ENCODE measurements at places on chromosomes 4 and X.

DNA sequence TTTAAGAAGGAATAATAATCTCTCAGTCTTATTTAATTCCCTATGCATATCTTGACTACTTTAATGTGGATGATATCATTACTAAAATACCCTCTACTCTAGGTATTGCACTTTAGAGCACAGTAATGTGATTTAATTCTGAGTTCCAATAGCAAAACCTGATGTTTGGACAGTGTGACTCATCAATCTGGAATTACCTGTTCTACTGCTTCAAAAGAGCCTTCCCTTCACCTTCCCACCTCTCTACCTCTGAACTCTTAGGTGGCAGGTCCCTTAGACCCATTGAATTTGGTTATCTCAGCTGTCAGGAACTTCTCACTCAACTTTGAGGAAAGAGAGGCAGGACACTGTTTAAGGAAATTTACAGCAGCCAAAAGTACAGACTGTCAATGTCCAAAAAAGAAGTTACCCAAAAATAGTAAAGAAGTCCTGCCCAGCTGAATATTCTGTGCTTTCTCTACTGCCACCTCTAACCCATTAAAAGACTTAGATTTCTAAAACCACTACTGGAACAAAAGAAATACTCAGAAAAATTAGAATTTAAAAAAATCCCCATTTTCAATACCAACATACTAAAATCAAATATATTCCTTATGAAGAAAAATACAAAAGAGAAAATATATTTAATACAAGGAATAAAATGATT is 123.1 kb upstream of the GPM6A start:
- no peak for DNase-seq

GRCh38 chr4:95984081-95984480 is 144.2 kb downstream of the PDHA2 start:
- no peak for DNase-seq

DNA sequence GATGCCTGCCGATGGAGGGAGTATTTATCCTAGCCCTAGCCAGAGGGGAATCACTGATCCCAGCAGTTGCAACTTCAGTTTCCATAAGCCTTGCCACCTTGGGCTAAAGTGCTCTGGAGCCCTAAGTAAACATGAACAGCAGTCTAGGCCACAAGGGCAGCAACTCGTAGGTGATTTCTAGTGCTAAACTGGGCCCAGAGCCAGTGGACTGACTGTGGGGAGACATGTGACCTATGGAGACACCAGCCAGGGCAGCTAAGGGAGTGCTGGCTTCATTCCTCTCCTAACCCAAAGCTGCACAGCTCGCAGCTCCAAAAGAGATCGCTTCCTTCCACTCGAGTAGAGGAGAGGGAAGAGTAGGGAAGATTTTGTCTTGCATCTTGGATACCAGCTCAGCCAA is 120.8 kb upstream of the MAGEA10 start:
- no peak for DNase-seq

DNA sequence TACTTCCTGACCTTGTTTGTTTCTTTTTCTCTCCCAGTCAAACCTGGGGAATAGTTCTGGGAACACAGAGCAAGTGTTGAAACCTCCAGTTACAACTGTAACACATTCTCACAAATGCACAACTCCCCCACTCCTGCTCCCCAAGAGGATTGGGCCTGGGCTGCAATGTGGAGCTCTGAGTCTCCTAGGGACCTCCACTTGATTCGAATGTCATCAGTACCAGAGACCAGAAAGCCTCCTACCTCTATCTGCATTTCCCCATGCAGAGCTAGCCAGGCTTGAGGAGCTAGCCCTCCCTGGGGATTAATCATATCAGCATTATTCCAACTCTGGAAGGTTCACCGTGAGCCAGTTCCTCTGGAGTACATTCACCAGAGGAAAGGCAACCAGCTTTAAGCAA is 41.7 kb upstream of the CITED1 start:
- DNase-seq = no peak

GRCh38 chr4:13344216-13344615 is 139.9 kb downstream of the RAB28 start:
- DNase-seq = no peak

DNA sequence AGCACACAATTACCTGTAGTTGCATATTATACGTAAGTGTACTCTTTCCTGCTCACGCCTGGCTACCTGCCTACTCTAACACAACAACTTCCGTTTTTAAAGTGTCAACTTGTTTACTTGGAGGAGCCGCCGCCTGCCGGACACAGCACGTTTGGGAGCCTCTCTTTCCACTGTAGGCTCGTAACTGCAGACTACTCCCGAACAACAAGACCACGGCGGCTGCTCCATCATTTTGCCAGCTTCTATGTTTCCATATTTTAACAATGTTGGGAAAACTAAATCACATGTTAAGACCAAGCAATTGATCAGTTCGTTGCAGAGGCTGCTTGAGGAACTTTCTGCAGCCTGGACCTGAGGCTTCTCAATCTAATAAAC is 841 bp downstream of the MTNR1A start:
- DNase-seq = no peak

- DNase-seq = no peak
Observed at GRCh38 chr4:153729895-153730294, 29.9 kb downstream of the RNF175 start.

GRCh38 chr4:183848805-183849204 is 56.3 kb upstream of the STOX2 start:
- DNase-seq = no peak

- DNase-seq = no peak
Observed at GRCh38 chr4:52979821-52980590, 117.9 kb downstream of the RASL11B start.

- DNase-seq = no peak
Observed at GRCh38 chrX:19593690-19594089, 78.4 kb upstream of the MAP3K15 start.

- DNase-seq = no peak
Observed at GRCh38 chr4:162700358-162700757, 466.3 kb downstream of the NAF1 start.

- no peak for DNase-seq
Observed at GRCh38 chr4:53906606-53907190, 157.7 kb downstream of the CHIC2 start.

- no peak for DNase-seq
Observed at GRCh38 chr4:73520821-73521220, 39.3 kb downstream of the AFM start.

DNA sequence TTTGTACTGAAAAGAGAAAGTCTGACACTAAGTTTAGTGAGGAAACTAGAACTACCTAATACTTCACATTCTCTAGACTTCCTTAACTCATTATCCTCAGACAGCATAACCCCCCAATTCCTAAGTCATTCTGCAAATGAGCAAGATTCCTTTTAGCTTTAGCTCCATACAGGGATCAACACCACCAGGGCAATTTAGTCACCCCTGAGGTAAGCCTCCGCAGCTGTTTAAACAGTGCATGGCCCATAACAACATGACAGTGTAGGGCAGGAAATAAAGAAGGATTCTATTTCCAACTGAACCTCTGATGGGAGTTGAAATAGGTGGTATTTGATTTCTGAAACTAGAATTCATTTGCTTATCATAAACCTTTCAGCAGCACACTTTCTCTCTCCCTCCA is 112.8 kb upstream of the DKK2 start:
- DNase-seq = no peak

DNA sequence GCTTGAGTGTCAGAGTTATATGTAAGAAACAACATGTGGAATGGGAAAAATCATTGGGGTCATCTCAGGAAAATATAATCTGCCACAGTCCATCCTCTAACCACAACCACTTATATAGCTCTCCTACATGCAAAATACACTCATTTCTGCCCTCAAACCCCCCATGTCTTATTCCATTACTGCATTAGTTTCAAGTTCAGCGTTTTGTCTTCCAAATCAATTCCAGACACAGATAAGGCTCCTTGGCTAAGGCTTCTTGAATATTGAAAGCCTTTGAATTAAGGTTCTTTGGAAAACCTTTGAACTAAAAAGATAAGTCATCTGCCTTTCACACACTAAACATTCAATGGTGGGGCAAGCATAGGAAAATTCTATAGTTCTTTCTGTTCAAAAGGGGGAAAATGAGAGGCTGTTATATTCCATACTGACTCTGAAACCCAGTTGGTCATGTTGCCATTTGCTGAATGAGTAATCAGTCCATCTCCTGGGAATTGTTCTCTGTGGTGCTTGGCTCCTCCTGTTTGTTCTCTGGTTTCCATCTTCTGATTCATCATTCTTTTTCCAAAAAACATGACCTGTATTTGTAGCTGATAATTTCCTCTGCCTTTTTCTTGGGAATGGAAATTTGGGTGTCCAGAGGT is 218.7 kb downstream of the BMPR1B start:
- no peak for DNase-seq

- no peak for DNase-seq
Observed at GRCh38 chr4:128459547-128459946, 171.9 kb upstream of the PGRMC2 start.

GRCh38 chrX:154430916-154431315 is 2.4 kb downstream of the ATP6AP1 start:
- DNase-seq = no peak

DNA sequence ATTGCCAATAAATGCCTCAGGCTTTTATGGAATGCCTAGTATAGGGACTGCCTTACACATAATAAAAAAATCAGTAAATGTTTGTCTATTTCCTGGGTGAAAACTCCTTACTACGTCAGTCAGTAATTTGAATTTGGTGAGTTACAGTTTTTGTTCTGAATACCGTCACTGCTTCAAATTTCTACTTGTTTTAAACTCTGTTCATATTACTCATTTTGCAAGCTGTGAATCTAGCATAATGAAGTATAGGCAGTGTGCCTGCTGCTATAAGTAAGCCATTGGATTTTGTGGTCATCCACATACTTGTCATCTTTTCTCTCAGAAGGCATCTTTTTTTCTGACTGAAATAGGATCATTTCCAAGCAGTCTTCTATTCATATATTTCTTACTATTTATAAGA is 43.1 kb downstream of the SYNPO2 start:
- no peak for DNase-seq

GRCh38 chr4:70515367-70516250 is 2.8 kb upstream of the AMTN start:
- DNase-seq = no peak

- DNase-seq = no peak
Observed at GRCh38 chr4:74948236-74948635, 15.3 kb downstream of the PARM1 start.
